ENCODE measurements at places on chromosomes 3 and 15.

GRCh38 chr3:115667738-115668065 lies 44.4 kb downstream of the GAP43 start:
- no peak for DNase-seq

- DNase-seq: no peak
These were observed 37.1 kb downstream of the ADAMTS9 start for GRCh38 chr3:64650715-64651114.

DNA sequence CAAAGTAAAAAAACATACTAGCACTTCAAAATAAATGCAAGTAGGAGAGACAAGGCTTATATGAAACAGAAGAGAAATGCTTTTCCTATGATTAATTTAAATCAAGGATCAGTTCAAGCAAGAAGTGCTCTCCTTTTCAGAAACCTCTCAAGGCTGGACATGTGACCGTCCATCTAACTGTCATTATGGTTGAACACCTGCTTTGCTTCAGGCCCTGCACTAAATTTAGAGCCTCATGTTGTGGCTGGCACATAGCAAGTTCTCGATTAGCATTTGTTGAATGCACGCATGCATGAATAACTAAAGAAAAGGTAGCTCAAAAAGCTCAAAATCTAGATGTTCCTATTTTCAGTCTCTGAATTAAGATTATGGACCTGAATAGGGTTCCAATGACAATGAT lies 82.0 kb downstream of the SV2B start:
- no peak for DNase-seq

GRCh38 chr3:16423947-16424673 lies 89.4 kb downstream of the RFTN1 start:
- no peak for DNase-seq

- no peak for DNase-seq
These were observed 1.4 kb downstream of the UACA start for GRCh38 chr15:70761931-70762468.

DNA sequence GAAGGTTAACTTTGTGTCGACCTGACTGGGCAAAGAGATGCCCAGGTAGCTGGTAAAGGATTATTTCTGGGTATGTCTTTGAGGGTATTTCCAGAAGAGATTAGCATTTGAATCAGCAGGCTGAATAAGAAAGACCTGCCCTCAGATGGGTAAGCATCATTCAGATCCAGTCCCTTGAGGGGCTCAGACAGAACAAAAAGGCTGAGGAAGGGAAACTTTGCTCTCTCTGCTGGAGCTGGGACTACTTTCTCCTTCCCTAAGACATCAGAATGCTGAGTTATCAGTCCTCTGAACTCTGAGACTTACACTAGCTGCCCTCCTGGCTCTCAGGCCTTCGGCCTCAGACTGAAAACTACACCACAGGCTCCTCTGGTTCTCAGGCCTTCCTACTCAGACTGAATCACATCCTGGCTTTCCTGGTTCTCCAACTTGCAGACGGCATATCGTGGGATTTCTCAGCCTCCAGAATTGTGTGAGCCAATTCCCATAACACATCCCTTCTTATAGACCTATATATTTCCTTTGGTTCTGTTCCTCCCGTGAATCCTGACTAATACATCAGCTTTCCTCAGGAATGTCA lies 982.9 kb downstream of the TUSC7 start:
- DNase-seq: no peak

GRCh38 chr3:183317271-183317670 lies 64.2 kb downstream of the B3GNT5 start:
- DNase-seq: no peak

DNA sequence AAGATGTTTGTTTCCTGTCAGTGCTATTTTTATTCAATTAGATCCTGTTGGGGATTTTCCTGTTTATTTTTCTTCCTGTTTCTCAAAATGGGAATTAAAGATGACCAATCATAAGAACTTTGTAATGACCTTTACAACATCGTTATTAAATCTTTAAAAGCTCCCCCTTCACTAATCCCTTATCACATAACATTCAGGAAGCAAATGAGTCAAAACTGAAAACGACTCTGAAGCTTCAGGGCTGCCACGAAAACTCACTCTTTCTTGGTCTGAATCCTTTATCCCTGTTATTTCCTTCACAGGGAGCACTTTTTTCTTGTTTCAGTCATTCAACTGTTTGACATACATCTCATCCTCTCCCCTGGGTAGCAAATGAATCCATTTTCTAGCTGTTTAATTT lies 75.8 kb upstream of the MB21D2 start:
- DNase-seq: no peak

GRCh38 chr3:41259449-41260062 lies 60.3 kb downstream of the CTNNB1 start:
- no peak for DNase-seq

DNA sequence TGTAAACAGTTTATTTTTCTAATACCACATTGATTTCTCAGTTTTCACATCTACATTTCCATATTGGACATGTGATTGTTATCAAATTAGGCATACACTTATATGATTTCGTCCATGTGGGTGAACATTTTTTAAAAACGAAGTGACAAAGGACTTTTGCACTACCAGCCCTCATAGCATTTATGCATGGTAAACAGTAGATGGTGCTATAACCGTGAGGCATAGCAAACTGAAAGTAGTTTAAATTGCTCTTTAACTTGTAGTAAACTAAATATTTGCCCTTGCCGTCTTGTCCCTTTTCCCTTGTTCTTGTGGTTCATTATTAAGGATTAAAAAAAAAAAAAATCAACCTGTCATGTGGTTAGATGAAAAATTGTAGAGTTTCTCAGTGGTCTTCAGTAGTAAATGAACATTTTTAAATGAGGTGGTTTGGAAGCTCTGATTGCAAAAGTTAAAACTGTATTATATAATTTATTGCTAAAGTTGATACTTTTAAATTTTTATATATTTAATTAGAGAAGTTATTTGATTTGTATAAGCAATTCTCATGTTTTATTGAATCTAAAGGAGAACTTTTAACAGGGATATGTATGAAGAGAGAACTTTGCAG lies 24.0 kb downstream of the STX19 start:
- peak; percentile 3 for DNase-seq

DNA sequence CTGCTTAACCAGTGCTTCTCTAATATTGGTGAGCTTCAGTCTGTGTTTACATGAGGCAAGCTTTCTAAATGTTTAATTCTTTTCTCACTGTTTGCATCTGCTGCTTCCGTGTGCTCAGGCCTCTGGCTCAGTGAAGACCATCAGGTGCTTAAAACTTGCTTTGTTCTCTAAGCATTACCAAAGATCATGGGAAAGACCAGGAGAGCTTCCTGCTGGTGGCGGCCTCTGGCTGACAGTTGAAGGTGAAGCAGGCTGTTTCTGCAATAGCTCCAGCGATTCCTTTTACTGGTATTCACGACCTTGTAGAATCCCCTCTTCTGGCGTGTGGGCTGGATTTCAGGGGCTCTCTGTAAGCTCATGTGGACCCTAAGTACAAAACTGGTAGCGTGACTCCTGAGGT lies 45.1 kb downstream of the EDEM1 start:
- DNase-seq: no peak

GRCh38 chr3:112128843-112129727 lies 4.0 kb downstream of the GCSAM start:
- DNase-seq: no peak

GRCh38 chr3:142332390-142332789 lies 107.0 kb upstream of the GK5 start:
- DNase-seq: no peak

- peak; percentile 19 for DNase-seq
These were observed 43.9 kb downstream of the PPCDC start for GRCh38 chr15:75067123-75067830.

- no peak for DNase-seq
These were observed 27.7 kb downstream of the ITGA11 start for GRCh38 chr15:68404056-68404798.

- no peak for DNase-seq
These were observed 15.5 kb upstream of the SLITRK3 start for GRCh38 chr3:165211721-165212120.

DNA sequence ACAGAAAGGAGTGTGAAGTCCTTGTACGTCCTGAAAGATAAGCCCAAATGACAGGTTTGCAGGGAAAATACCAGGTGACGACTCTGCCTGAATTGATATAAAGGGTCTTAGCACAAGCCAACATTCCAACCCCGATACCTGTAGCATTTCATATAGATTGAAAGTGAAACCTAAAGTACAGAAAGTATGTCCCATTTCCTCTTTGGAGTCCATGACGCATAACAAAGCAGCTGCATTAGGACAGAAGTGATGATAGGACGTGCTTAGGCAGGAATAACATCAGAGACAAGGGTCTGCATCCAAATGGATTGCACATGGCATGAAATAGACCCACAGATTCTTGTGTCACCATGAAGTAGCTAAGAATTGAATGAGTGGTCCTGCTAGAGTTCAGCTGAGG lies 187.0 kb upstream of the ROBO1 start:
- no peak for DNase-seq
